ENCODE measurements at places on chromosomes 11 and 22.

DNA sequence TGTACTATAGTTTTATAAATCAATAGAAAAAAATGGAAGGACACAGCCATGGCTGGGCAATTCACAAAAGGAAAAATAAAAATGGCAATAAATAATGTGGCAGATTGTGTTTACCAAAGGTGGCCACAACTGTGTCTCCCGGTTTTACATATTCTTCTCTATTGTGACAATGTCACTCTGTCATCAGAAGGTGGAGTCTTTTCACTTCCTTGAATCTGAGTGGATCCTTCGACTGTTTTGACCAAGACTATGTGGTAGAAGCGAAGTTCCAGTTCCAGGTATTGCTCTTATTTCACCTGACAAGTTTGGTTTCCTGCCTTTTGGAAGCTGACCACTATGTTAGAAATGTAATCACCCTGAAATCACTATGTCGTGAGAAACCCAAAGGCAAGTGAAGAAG lies 31.0 kb upstream of the HSD17B12 start:
- H3K4me3 ChIP-seq: no peak overlapping the region
- no peak for DNase-seq
- H3K27me3 ChIP-seq: no peaks in the 10 kb centered on the region
- H3K4me1 ChIP-seq: no peaks in the 10 kb centered on the region

DNA sequence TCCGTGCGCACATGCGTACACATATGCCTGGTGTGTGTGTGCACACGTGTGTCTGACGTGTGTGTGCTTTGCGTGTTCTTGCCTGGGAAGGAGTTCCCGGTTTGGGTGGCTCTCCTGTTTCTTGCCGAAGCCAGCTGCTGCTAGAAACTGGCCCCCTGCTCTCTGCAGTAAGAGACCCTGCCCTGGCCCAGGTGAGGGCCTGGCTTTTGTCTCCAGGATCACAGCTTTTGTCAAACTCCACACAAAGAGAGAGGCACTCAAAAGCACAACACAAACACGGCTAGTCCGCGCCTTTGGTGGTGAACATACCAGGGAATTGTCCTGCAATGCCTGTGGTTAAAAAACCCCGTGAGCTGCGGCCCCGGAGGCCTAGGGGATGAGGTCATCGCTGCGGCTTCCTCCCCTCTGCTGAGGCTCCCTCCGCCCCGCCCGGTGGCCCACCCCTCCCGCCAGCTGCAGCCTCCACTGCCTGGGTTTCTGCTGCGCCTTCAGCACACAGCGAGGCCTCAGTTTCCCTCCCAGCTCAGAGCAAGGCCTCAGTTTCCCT lies 88.9 kb downstream of the KCNQ1 start:
- H3K4me1 ChIP-seq: no peaks in the 10 kb centered on the region
- DNase-seq: peak; percentile 58
- H3K27ac ChIP-seq: peak overlapping the region; percentile 13

DNA sequence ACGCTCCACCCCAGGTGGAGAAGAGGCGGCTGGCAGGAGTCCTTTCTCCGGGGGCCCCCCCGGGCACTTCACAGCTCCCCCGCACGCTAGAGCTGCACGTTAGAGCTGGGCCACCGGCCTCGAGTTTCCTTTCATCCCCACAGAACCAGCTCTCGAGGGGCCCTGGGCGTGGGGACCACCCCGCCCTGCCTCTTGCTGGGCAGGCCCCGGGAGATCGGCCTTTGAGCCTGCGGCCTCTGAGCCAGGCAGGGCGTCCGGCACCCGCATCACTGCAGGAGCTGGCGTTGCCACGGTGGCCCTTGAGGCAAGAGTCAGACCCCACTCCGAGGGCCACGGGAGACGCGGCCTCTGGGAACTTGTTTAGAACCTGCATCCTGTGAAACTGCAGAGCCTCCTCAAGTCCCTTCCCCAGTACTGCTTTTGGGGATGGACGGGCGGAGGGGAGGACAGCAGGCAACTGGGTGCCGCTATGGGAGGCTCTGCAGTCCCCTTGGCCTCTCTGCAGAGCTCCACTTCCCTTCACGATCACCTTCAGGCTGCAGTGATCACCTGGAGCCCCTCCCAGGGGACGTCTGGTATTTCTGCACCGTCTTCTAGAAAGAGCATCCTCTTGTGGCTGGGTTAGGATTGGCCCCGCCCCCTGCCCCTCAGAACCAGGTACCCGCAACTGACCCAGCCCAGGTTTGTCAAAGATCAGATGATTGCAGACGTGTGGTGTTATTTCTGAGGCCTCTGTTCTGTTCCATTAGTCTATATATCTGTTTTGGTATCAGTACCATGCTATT lies 13.9 kb upstream of the GAL start:
- no peak overlapping the region for H3K4me3 ChIP-seq
- H3K4me1 ChIP-seq: no peaks in the 10 kb centered on the region
- H3K27ac ChIP-seq: no peak overlapping the region
- no peaks in the 10 kb centered on the region for H3K36me3 ChIP-seq

DNA sequence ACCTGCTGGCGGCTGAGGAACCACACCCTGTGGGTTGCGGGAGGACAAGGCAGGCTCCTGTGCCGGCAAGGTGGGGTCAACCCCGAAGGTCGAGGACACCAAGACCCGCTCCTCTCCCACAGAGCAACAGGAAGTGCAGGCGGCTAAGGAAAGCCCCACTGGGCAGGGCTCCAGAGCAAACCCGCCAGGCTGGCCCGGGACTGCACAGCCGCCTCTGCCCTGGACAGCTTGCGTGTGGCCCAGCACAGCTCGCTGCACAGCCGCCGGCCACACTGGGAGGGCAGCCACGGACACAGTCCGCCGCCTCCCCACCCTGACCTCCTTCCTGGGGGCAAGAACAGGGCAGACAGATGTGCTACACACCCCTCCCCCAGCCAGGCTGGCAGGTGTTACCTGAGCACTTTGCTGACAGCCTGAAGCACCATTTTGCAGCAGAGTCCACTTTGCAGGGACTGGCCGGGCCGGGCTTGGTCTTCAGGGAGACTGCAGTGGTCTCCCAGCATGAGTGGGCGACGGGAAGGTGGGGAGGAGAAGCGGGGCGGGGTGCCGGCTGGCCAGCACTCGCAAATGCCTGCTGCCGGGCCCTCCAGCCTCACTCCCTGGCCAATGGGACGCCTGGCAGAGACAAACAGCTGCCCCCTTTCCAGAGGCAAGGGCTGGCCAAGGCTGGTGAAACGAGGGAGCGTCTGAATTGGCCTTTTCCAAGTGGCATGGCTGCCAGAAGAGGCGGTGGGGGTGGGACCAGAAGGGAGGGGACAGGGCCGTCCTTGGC lies at the start of gene MOB2:
Gene MOB2, minus strand, starts transcription at position 726 of the 772 bp plus-strand sequence. Its CDS starts 223 bp downstream, at position 503.
- peak; percentile 25 for DNase-seq
- peaks cover 8% of the 10 kb centered on the region for H3K4me1 ChIP-seq
- no peaks in the 10 kb centered on the region for H3K36me3 ChIP-seq
- peak within 1 kb of the TSS; percentile 36 for H3K27ac ChIP-seq

DNA sequence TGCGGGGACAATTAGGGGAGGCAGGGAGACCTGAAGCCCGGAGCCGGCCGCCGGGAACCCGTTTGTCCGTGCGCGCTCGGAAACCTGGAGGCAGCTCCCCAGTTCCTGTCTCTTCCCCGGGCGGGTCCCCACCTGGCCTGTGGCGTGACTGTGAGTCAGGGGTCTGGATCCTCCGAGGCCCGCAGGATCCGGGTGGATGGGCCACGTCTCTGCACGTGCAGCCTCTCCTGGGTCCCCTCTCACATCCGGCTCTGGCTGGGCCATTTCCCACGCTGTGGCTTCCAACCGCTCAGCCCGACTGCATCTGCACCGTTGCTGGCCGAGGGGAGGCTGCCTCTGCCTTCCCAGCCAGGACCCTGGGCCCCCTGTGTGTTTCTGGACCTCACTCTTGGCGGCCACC lies 14.8 kb upstream of the H19 start:
- no peaks in the 10 kb centered on the region for H3K4me1 ChIP-seq
- H3K27ac ChIP-seq: no peak overlapping the region
- DNase-seq: no peak
- H3K27me3 ChIP-seq: no peaks in the 10 kb centered on the region
- no peaks in the 10 kb centered on the region for H3K36me3 ChIP-seq
- no peak overlapping the region for H3K4me3 ChIP-seq

- H3K27ac ChIP-seq: peak overlapping the region; percentile 83
- H3K27me3 ChIP-seq: no peaks in the 10 kb centered on the region
- no peaks in the 10 kb centered on the region for H3K36me3 ChIP-seq
- no peaks in the 10 kb centered on the region for H3K4me1 ChIP-seq
- peak overlapping the region; percentile 29 for H3K4me3 ChIP-seq
These were observed 26.2 kb downstream of the OR2AG2 start for GRCh38 chr11:6745465-6746015.

- H3K27ac ChIP-seq: no peak overlapping the region
- no peak overlapping the region for H3K4me3 ChIP-seq
- peaks cover 15% of the 10 kb centered on the region for H3K4me1 ChIP-seq
- DNase-seq: no peak
These were observed 27.8 kb downstream of the RGL4 start for GRCh38 chr22:23718371-23719165.

DNA sequence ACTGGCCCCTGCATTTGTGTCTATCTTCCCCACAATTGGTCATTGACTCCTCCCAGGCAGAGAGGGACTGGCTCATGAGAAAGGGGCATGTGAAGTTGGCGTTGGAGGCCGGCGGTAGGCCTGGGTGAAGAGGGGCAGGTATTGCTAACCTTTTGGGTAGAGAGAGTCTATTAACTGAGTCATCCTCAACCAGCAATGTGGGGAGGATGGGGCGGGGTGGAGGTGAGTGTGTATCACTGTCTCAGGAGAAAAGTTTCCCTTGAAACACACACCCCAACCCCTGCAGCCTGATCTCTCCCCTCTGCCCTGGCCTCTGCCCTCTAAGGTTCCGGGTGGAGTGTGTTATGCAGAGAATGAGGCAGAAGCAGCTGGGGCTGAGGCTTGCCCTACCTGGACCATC lies 60.1 kb upstream of the PHF21B start:
- H3K36me3 ChIP-seq: no peaks in the 10 kb centered on the region
- no peaks in the 10 kb centered on the region for H3K27me3 ChIP-seq
- no peak overlapping the region for H3K27ac ChIP-seq

- no peak overlapping the region for H3K4me3 ChIP-seq
- H3K27ac ChIP-seq: no peak overlapping the region
- H3K27me3 ChIP-seq: no peaks in the 10 kb centered on the region
- DNase-seq: no peak
- H3K36me3 ChIP-seq: no peaks in the 10 kb centered on the region
These were observed 891.3 kb downstream of the BRD1 start for GRCh38 chr22:48936391-48936790.

Data from Peyer's patch (tissue), 4 donors.